ENCODE measurements at places on chromosomes 1 and 21.

DNA sequence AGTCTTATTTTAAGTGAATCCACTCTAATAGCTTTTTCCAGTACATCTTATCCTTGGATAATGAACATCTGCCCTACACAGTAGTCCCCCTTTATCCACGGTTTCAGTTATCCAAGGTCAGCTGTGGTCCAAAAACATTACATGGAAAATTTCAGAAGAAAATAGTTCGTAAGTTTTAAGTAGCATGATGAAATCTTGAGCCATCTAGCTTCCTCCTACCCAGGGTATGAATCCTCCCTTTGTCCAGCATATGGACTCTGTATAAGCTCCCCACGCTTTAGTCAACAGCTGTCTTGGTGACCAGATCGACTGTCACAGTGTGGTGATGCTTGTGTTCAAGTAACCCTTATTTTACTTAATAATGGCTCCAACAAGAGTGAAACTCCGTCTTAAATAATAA is 2.6 kb downstream of the GLRX2 start:
- DNase-seq, result no peak

DNA sequence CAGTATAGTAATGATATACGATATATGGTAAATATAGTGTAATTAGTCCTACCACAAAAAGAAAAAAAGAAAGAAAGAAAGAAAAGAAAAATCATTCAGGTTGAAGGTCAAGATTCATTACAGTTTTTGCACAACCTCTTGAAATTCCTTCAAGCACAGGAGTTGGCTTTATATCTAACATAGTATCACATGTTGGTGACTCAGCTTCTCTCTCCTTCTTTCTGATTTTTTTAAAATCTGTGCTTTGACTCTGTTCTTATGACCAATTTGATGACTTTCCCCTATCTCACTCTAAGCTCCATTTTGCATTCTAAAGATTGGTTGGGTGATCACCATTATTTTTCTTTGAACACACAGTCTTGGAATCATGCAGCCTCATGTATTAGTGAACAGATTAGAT is 148.2 kb upstream of the COL11A1 start:
- DNase-seq, result no peak

GRCh38 chr1:101420406-101420805 is 183.6 kb downstream of the S1PR1 start:
- no peak for DNase-seq

DNA sequence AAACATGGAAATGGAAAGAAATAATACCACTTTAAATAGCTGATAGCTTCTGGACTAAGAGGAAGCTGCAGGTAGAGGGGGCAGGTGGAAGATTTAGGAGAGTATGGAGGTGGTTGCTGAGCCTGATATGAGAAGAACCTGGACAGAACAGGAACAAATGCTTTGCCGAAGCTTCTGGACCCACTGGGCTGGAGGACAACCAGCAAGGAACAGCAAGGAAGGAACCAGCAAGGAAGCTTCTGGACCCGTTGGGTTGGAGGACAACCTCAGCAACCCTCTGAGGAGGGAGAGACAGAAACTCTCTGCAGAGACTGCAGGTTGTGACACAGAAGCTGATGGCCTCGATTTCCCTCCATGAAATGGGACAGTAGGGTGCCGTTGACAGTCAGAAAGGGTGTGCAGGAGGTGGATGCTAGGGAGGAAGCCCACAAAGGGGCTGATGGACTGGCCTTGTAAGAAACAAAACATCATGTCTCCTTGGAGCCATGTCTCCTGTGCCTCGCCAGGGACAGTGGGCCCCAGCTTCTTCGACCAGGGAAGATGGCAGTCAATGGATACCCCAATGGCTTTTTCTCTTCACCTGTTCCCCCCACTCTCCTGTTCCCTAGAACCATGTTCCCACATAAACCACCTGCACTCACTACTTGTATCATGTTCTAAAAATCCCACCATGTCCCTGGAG is 8.3 kb upstream of the WNT3A start:
- no peak for DNase-seq

GRCh38 chr1:157085421-157085820 is 14.2 kb downstream of the ETV3L start:
- no peak for DNase-seq

DNA sequence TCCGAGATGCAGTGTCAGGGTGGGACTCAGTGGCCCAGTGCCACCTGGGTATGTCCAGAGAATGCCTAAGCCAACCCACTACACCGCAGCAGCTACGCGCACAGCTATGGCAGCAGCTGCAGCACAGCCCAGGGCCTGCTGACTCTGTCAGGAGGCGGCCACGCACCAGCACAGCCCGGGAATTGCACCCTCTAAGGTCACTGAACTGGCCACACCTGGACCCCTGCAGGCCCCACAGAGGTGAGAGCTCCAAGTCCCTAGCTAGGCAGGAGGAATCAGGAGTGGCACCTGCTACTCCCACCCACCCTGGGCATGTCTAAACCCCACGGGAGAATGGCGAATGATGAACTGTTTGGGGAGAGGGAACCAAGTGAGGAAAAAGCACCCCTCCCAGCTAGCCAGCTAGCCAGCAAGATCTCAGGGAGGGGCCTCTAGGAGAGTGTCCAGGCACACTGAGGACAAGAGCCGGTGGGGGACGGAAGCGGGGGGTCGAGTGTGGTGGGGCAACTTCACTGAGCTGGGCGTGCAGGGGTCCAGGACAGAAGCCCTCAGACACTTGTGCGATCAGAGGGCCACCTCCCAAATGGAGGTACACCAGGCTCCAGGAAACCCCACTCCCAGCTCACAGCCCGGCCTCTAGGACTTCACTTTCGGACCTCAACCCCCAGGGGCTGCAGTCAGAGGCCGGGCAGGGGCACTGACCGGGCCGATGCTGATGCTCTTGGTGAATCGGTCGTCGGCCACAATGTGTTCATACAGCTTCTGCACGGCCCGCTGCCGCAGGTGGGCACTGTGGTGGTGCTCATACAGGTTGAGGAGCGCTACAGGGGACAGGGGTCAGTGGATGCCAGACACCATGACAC is 13.9 kb downstream of the LSS start:
- no peak for DNase-seq

DNA sequence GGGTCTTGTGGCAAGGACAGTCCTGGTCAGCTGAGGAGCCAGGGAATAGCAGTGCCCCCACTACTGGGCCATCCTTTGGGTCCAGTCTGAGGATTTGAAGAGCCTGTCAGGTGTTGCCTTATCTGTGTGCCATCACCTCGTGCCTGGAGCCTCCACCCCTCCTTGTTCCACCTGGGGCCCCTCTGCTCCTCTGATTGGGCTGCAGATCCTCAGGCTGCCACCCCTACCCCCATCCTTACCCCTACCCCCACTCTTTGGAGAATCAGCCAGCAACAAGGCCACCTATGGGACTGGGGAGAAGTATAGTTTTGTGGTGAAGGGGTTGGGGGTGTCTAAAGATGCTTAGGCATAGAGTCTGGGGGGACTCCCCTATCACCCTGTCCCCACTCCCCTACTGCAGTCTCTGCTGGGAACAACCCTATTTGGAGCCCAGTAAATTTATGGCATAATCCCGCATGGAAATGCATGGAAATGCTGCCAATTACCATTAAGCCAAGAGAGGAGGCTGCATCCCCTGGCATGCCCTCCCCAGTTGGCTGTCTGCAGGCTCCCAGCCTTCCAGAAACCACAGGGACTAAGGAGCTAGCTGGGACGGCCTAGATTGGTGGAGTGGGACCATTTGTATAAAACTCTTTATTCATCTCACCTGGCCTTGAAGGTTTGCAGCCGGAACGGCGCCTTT is 142.7 kb upstream of the CSF3R start:
- DNase-seq, result no peak

GRCh38 chr1:85065550-85065949 is 17.2 kb upstream of the MCOLN3 start:
- DNase-seq, result no peak

DNA sequence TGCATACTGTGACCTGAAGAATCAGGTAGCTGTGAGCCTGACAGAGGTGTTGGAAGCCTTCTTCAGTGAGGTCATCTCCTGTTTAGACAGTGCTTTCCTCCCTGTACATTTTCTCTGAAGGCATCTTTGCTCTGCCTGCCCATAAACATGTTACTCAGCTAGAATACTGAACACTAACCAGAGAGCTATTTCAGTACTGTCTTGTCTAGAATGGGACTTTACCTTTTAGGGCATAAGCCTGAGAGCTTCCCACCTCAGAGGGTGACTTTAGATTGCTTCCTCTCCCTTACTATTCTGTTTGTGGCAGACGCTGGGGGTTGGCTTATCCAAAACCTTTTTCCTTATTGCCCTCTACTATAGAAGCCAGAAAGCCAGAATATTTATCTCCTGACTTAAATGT is 23.3 kb upstream of the ZNF326 start:
- DNase-seq, result no peak

- no peak for DNase-seq
Observed at GRCh38 chr21:38267991-38268863, 11.4 kb downstream of the KCNJ15 start.

GRCh38 chr1:167013108-167013929 is 24.2 kb downstream of the MAEL start:
- no peak for DNase-seq

DNA sequence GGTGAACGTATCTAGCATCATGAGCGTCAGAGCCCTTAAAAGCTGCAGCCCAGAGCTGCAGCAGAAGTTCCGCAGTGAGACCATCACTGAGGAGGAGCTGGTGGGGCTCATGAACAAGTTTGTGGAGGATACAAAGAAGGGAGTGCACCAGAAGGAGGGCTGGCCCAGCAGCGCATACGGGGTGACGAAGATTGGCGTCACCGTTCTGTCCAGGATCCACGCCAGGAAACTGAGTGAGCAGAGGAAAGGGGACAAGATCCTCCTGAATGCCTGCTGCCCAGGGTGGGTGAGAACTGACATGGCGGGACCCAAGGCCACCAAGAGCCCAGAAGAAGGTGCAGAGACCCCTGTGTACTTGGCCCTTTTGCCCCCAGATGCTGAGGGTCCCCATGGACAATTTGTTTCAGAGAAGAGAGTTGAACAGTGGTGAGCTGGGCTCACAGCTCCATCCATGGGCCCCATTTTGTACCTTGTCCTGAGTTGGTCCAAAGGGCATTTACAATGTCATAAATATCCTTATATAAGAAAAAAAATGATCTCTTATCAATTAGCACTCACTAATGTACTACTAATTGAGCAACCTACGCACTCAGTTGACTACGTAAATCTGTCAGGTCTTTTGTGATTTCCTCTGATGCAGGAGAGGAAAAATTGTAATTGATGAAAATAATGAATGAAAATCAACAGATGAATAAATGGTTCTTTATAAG is 2.8 kb downstream of the CBR1 start:
- DNase-seq, result no peak

DNA sequence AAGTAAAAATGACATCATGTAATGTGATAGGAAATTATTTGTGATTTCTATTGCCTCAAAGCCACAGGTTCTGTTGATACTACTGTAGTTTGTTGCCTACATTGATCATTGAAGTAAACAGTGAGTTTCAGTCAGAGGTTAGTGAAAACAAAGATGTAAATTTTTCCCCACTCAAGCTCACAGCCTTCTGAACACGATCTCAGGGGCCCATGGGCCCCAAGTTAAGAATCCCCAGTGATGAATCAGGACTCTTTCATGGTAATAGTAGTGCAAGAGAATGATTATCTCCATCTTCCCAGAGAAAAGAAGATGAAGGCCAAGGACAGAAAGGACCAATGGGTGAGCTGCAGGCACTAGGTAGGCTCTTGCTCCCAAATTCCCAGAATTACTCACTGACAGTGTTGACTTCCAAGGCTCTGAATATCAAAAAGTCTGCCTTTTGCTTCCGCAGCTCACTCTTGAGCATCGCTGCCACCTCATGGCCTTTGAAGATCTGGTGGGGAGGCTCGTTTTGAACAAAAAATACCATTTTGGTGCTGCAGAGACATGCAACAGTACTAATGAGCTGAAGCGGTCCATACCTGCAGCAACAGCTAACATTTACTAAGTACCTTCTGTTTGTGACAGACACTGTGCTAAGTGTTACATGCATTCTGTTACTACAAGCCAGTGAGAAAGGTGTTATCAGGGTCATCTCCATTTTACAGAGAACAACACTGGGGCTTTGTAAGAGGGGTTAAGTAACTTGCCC is 113.3 kb downstream of the KIAA0319L start:
- no peak for DNase-seq

DNA sequence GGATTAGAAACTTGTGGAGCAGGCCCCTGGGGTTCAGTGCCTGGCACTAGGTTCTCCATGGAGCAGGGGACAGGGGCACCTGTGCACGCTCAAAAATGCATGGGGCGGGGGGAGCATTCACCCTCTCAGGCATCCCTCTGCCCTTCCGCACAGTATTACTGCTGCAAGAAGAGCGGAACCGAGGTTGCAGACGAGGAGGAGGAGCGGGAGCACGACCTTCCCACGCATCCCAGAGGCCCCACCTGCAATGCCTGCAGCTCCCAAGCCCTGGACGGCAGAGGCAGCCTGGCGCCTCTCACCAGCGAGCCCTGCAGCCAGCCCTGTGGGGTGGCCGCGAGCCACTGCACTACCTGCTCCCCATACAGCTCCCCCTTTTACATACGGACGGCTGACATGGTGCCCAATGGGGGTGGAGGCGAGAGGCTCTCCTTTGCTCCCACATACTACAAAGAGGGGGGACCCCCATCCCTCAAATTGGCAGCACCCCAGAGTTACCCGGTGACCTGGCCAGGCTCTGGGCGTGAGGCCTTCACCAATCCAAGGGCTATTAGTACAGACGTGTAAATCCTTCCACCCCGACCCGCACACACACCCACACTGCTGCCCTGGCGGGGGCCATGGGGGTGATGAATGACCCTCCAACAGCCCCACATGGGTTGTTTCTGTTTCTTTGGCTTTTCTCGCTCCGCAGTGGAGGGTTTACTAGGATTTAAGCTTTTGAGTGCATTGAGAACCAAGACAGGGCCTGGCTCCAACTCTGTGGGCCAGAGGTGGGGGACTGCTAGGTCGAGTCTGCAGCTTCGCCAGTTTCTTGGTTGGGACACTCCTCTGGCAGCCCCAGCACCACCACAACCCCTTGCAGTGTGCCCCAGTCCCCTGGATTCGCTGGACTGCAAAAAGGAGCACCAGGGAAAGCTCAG is 63.7 kb downstream of the TOR1AIP2 start:
- no peak for DNase-seq

DNA sequence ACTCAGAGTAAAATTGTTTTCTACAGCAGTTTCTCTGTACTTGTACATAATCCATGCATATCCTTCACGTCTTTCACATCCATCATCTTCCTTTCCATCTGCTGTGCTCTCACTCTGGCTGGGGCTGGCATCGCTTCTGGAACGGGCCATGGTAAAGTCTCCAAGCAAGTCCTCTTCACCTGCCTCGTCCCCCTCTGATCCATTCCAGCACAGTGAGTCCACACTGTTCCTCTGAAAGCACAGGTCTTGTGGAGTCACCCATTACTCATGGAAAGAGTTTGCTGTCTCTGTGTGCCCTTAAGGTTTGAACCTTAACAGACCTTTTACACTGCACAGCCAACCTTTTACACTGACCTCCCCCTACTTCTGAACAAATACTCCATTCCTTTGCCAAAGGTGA is 313.6 kb downstream of the ASTN1 start:
- no peak for DNase-seq

DNA sequence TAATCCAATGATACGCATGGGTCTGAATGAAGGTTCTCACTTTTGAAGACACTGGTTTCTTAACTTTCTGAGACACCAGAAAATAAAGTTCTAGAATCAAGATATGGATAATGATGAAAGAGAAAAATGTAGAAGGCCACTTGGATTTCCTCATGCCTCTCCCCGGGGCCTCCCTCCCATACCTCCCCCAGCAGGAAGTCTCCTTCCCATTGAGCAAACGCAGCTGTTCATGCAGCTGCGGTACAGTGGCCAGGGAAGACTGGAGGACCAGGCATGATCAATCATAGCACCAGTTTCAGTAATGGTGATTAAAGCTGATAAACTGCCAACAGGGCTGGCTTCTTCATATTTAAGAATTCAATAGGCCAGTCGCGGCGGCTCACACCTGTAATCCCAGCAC is 10.9 kb upstream of the UBR4 start:
- DNase-seq, result no peak

- DNase-seq, result no peak
Observed at GRCh38 chr21:45949928-45950739, 31.4 kb upstream of the COL6A1 start.

Measured in stimulated activated CD4-positive, alpha-beta T cell treated with anti-CD3 and anti-CD28 coated beads, TNF-alpha, amount 100 ng/mL, for 1 hour (primary cell).